Osteoblast (primary cell): ENCODE measurements at places on chromosomes 4 and X. TPM values are rescaled to one million over a fixed set of nuclear protein-coding genes. Genes with fewer than 3 reads are reported as not detected.

DNA sequence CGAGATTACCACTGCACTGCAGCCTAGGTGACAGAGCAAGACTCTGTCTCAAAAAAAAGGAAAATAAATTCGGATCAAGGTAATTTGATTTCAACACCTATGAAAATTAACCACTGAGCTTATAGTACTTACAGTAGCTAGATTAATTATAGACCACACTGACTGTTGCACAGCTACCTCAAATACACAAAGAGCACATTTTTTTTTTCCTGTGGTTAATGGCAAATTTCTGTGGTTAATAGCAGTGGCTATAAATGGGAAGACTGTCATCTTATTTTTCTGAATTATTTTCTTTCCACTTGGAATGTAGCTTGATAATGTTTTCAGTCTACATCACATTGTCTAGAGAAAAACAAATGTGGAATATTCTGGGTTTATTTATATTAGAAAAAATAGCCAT lies 1661.6 kb upstream of the PCDH7 start:
- no peak for DNase-seq

GRCh38 chrX:49746306-49746705 lies 50.5 kb upstream of the PAGE1 start:
- DNase-seq: no peak

- peak; percentile 93 for DNase-seq
Observed at GRCh38 chrX:118839334-118839958, 15.8 kb downstream of the ZCCHC12 start.

DNA sequence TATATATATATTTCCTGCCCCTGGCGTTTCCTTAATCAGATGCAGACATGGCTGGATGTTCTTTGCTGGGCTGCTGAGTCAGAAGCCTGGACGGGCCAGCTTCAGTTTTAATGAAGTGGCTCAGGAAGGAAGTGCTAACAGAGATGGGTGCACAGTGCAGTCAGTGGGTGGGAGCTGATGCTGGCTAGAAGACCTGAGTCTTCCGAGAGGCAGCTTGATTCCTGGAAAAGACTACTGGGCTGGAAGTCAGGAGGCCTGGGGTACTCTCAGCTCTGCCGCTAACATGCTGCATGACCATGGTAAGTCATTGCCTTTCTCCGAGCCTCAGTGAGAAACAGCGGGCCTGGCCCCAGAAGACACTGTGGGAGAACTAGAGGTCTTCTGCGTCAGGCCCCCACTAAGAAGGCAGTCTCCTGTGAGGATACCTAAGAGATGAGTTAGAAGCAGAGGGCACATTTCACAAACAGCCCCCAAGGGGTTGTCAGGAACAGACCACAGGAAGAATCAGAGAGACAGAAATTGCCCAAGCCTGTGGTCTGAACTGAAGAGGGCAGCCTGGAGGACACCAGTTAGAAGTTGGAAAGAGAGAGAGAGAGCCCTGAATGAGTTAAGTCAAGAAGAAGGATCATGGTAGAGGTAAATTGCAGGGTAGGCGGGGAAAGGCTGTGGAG lies 8.3 kb upstream of the CD40LG start:
- DNase-seq: no peak

GRCh38 chr4:4755306-4755705 lies 104.2 kb upstream of the MSX1 start:
- no peak for DNase-seq

DNA sequence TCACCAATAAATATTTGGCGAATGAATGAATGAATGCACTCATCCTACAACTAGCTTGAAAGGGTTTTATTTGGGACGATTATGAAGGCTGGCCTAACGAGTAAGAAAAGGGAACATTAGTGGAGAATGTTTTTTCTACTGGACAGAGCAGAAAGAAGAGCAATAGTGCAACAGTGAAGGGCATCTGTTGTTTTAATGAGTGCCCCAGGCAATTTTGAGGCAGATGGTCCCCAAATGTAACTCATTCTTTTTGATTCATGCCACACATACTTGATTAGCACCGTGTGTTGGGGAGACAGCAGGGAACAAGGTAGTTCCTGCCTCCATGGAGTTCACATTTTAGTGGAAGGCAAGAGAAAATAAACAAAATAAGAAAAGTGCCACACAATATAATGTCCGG lies 22.7 kb upstream of the INTS6L start:
- DNase-seq: no peak

- no peak for DNase-seq
Observed at GRCh38 chrX:8037593-8038348, 110.6 kb upstream of the PNPLA4 start.

DNA sequence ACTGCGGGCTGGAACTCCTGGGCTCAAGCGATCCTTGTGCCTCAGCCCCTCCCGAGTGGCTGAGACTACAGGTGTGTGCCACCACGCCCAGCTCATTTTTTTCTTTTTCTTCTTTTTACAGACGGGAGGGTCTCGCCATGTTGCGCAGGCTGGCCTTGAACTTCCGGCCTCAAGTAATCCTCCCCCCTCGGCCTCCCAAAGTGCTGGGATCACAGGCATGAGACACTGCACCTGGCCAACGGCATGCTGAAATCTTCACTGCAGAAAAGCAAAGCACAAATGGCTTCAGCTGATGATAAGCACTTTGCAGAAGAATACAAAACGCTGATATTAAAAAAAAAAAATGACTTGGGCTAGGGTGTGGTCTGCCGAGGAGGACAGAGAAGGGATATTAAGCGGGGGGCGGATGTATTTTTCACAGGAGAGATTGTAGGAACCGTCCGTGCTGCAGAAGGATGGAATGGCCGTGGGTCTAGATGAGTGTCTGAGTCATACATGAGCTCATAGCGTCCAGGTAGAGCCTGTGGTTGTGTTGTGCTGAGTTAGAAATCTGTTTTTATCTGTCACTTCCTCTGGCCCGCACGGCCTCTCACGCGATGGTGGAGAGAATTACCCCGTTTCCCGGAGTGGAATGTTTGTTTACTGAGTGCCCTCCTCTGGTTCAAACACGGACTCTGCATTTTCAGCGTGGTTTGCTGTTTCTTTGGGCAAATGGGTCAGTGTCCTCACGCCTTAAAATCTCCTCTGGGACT lies 8.5 kb upstream of the AKAP17A start:
- DNase-seq: peak; percentile 50

- DNase-seq: no peak
Observed at GRCh38 chrX:148958901-148959300, 458.5 kb downstream of the AFF2 start.

DNA sequence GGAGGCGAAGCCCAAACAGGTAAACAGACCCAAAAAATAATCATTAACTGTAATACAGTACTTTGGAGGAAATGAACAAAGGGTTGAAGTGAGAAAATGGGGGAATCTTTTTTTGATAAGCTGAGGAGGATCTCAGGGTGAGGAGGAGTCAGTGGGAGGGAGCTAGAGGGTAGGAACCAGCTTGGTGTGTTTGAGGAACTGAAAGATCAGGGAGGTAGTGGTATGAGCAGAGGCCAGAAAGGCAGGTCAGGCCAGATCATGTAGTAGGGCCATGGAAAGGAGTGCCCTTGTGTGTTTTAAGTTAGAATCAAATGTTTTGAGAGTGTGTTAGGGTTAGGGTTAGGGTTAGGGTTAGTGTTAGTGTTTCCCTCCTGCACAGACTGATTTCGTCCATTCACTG lies 48.8 kb downstream of the PPP2R2C start:
- DNase-seq: peak; percentile 27

DNA sequence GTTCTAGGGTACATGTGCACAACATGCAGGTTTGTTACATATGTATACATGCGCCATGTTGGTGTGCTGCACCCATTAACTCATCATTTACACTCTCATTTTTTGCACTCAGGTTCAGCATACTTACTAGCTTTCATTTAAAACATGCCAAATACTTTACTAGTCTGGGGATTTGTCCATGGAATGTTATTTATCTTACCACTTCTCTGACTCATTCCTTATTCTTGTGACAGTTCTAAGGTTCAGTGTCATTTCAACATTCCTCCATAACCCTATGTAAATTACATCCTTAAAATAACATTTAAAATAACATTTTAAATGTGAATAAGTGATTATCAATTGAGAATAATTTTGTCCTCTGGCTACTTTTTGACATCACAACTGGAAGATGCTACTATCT lies 19.5 kb upstream of the SYTL5 start:
- DNase-seq: no peak

DNA sequence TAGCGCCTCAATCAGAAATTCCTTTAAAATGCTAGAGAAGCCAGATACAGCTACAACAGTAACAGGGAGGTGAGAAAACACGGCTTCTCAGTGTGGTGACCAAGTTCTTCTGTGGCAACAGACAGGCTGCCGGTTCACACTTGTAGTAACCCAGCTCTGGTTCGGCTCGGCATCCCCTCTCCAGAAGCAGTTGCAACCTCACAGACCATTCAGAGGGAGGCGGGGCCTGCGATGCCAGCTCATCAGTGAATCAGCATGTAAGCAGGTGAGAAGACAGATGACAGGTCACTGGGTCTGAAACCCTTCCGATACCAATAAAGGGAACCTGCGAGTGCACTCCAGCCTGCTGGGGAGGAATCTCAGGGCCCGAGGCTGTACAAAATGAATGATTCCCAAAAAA lies 251.0 kb downstream of the KCNIP4 start:
- DNase-seq: no peak

- no peak for DNase-seq
Observed at GRCh38 chr4:75179510-75179909, 246.6 kb downstream of the PARM1 start.

- DNase-seq: no peak
Observed at GRCh38 chr4:101103381-101104142, 243.8 kb downstream of the PPP3CA start.

DNA sequence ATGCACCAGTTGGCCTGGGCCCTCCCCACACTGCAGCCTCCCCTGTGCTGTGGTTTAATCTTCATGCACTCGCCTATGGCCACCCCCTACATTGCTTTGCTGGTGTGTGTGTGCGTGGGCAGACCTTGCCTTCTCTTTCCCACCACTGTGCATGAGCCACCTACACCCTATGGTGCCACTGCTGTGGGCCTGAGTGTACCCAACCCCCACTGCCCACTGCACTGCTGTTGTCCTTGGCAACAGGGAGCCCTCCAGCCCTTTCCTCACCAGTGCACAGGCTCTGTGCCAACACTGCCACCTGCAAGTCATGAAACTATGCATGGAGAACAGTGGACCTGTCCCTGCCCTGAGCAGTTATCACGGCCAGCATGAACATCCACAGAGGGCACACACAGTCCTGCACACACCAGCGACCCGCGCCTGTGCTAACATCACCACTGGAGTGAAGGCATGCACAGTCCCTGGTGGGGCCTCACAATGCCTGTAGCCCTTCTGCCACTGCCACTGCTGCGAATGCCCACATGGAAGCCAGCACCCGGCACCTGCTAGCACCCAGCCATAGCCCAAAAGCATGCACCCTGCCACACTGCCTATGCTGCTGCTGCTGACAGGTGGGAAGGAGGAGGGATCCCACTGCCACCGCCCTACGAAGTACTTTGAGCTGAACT lies 237.8 kb upstream of the ARSJ start:
- no peak for DNase-seq

DNA sequence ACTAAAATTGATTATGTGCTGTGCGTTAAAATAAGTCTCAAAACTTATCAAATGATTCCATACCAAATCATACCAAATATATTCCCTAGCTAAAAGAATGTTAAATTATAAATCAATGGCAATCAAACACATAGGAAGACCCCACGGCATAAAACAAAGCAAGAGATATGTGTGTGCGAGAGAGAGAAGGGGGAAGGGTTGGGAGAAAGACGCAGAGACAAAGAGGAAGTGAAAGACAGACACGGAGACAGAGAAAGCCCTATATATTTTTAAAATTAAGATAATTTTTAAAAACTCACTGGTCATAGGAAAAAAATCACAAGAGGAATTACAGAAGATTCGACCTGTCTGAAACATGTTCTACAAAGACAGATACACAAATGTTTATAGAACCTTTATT lies 371.4 kb downstream of the NLGN4X start:
- DNase-seq: no peak

DNA sequence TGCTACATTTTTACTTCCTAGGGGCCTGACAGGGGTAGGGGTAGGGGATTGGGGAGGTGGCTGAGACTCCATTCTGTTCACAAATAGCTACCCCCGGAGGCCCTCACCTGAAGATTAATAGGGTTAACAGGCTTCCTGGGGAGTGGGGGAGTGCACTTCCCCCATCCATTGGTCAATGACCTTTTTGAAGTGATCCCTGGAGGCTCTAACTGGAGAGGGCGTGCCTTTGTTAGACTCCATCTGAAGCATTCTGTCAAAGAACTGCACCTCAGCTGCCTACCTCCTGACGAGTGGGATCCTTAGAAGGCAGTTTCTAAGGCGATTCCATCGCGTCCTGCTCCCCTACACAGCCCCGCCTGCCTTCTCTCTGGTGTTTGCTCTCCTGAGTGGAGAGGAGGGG lies 10.0 kb upstream of the MTM1 start:
- DNase-seq: no peak

DNA sequence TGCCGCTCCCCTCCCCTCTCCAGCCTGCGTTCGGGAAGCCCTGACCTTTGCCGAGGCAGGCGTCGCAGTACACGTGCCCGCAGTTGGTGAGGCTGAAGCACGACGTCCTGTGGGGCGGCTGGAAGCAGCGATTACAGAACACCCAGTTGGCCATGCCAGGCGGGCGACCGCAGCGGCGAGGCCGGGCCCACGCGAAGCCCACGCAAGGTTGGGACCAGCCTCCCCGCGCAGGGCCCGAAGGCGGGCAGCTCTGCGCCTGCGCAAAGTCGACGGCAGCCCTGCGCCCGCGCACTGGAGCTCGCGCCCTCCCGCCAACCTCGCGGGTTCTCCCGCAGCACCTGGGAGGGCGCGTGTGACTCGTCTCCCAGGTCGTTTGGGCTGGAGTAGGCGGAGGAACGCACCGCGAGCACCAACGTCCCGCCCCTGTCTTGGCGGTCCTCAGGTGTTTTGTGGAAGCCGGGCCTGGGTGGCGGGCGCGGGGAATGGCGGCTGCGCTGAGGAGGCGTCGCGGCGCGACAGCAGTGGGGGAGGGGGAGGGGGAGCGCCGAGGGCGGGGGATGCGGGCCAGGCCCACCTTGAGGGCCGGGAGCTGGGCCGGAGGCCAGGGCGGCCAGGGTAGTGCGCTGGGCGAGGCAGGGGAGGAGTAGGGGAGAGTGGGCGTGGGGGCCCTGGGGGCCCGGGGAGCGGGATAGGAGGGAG lies at the start of gene RNF212:
Gene RNF212 (minus strand): TSS at position 254 of the 699 bp plus-strand sequence. CDS start 100 bp downstream, at position 154.
- peak; percentile 95 for DNase-seq

GRCh38 chr4:147965056-147965455 lies 233.2 kb downstream of the ARHGAP10 start:
- no peak for DNase-seq

DNA sequence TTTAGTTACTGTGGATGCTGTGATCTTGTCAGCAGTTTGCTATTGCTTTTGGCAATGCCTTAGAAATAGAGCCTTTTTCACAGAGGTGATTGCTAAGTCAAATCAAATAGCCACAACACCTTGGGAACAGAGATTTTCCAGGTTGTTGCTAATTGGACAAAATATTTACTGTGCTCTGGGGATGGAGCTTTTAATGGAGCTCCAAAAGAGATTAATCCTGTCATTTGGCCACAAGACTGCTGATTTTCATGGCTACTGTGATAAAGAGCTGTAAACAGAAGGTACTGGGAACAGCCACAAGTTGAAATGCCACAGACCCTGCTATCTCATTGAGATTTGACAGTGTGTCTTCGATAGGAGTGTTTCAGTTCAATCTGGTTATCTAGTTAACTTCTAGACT lies 1715.2 kb upstream of the ADGRL3 start:
- no peak for DNase-seq

TRMT10A gene
- 4.7 and 14.5 TPM in 2 replicates for total RNA-seq

TSPAN6 gene
- 37.3 and 38.0 TPM in 2 replicates for total RNA-seq

HERC5 gene
- total RNA-seq: 0.88 and 1.4 TPM in 2 replicates

CNKSR2 gene
- total RNA-seq: 1.2 and 1.8 TPM in 2 replicates

RENBP gene
- total RNA-seq: 6.5 TPM in 2 replicates

CT45A3 gene
- not detected in 2 replicates for total RNA-seq

ACOX3 gene
- total RNA-seq: 24.2 and 29.2 TPM in 2 replicates

SLC26A1 gene
- 0.36 and 0.59 TPM in 2 replicates for total RNA-seq

LRIT3 gene
- total RNA-seq: under 0.01 and 0.29 TPM in 2 replicates

FSTL5 gene
- total RNA-seq: not detected in 2 replicates

MAOB gene
- 0.29 and 0.72 TPM in 2 replicates for total RNA-seq

BRS3 gene
- not detected in 2 replicates for total RNA-seq
